Stimulated activated CD4-positive, alpha-beta T cell treated with anti-CD3 and anti-CD28 coated beads, Interleukin-4, amount 100 ng/mL, for 48 hours (primary cell): ENCODE measurements at places on chromosomes 2 and 18.

GRCh38 chr18:59477849-59478248, 118.8 kb upstream of the LMAN1 start:
- no peak for DNase-seq

DNA sequence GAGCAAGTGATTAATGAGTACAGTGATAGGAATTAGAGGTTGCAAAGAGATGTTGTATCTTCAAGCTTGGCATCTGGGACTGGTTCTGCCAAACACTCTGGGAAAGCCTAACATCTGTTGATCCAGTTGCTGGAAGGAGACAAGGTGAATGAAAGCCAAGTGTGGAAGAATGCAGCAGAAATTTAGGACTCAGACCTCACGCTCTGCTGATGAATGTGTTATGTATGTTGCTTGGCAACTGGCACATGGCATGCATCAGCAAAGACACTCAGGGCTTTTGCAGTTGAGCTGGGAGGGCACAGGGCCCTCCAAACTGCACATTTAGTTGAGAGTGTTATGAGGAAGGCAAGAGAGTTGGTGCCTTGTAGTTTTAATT, 105.5 kb downstream of the COLEC12 start:
- DNase-seq = no peak

GRCh38 chr2:207891086-207891844, 121.6 kb upstream of the FZD5 start:
- no peak for DNase-seq

DNA sequence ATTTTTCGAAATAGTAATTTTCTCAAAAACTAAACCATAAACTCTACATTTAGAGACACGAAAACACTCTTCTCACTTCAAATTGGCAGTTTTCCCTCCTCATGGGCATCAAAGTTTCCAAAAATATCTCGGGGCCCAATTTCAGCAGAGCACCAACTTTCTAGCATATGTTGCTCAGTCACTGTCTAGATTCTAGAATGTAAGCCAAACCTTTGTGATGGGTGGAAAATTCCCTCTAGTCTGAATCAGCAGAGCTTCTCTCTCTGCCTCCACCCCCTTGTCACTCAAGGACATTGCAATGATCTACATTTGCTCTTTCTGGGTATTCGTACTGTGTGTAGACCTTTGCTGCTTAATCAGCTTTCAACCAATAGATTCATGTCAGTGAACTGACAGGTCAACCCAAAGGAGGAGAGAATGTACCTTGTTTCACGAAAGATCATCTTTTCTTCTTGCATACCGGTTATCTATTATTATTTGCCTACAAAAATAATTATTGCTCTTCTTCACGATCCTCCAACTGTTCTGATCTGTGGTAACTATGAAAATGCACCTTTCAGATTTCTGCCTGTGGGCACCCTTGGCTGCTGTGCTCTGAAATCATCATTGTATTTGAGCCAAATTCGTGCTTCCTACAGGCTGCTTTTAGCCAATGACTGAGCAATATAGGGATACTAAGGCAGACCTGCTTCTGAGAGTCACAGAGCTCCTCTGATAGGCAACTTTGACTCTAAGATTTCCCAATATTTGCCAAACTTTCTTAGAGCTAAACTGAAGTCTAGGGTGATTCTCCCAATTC, 38.7 kb upstream of the GLS start:
- no peak for DNase-seq

- DNase-seq = no peak
These were observed 44.7 kb downstream of the PID1 start for GRCh38 chr2:229226382-229226781.

- DNase-seq = no peak
These were observed 275.7 kb downstream of the MYCN start for GRCh38 chr2:16215902-16216557.

- DNase-seq = no peak
These were observed 73.1 kb downstream of the SKA1 start for GRCh38 chr18:50447952-50448351.

DNA sequence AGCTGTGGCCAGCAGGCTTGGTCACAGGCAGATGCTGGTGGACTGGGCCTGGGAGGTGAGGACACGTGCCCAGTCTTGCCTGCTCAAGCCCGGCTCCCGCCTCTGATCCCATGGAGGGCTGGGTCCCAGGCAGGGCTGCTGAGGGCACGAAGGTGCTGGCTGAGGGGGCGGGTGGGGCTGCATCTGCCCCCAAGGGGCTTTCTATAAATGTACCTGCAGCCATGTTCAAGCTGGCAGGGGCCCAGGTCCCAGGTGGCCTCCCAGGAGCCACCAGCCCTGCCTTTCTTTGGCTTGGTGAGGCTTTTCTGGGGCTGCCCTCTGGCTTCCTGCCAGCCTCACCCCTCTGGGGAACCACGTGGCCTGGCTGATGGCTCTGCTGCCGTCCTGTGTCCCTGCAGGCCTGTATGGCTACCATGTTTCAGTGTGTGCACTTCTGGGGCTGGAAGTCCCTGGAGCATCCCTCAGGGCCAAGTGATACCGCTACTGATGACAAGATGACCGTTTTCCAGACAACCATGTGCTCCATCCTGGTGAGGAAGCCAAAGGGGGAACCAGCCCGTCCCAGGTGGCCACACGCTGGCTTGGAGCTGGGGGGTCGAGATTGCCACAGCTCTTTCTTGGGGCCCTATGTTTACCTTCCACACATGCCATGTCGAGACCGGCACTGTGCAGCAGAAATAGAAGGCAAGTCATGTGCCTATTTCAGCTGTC, 23.2 kb downstream of the HJURP start:
- DNase-seq = no peak

DNA sequence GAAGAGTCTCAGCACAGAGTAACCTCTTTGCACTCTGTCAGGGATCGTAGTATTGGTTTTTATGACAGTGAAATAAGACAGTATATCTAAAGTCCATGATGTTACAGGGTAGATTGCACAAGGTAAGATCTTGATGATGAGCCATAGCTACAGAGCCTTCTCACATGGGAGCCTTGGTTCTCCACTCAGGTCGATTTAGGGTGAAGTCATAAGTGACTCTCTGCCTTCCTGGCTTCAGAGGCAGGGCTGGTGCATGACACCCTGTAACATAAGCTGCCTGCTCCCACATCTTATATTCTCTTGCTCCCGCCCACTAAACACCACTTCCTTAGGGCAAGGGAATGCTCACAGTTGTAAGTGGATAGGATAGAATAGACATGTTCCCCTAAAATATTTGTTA, 13.3 kb downstream of the DAPL1 start:
- no peak for DNase-seq

- no peak for DNase-seq
These were observed 201.7 kb downstream of the MREG start for GRCh38 chr2:215811409-215812345.

GRCh38 chr2:159186462-159186861, 100.0 kb downstream of the WDSUB1 start:
- DNase-seq = no peak

DNA sequence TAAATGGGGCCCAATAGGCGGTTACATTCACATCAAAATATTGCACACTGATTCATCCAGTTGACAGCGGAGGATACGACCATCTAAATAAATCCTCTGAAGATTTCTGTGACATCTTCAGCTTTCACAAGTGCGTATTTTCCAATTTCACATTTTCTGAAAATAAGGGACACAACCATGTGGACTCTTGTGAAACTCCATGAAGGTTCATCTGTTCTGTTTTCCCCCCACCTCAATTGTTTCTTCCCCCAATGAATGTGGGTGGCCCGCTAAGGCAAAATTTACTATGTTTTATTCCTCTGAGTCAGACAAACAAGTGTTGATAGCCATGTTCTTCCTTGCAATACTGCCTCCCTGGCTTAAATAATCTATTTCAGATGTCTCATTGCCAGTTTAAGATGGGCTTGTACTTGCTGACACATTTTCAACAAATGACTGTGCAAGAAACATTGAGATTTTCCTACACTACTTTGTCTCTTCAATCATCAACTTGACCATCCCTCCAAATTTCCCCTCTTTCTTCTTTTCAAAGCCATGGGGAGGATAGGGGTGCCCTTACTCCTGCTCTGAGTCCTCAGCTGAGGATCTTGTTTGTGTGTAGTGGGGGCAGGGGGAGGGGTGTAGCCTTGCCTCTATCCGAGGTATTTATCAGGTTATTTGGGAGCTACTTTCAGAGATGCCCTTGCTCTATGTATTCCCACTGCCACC, 78.2 kb downstream of the BCL11A start:
- no peak for DNase-seq

DNA sequence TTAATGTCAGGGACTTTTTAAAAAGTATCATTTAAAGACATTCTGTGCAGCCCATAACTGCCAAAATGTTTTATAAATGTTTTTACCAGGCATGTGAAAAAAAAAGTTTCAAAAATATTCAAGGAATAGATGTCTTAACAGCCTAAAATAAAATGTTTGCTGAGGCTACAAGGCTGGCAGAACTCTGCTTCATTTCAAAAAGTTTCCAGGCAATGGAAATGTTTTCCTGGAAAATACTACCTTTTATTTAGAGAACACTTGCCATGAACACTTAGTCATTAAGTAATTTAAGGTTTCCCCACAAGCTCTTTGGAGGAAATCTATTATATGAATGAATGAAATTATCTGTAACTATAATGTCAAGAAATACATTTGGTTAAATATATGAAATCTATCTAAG, 68.8 kb downstream of the THADA start:
- DNase-seq = no peak

DNA sequence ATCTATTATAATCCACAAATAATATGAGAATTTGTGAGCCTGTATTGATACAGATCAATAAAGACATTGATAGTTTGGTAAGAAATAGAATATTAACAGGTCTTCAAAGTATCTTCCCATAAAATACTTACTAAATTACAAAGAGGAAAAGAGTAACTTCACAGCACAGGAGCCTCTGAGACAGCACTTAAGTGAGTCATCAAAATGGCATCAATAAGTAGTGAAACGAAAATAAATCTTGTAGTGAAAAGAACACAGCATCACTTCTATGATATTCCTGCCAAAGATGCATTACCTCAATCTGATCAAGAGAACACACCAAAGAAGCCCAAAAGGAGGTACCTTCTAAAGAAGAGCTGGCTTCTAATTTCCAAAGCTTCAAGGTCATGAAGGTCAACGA, 116.4 kb downstream of the CBLN2 start:
- no peak for DNase-seq

- no peak for DNase-seq
These were observed 32.2 kb upstream of the MAP3K20 start for GRCh38 chr2:173043476-173043875.

DNA sequence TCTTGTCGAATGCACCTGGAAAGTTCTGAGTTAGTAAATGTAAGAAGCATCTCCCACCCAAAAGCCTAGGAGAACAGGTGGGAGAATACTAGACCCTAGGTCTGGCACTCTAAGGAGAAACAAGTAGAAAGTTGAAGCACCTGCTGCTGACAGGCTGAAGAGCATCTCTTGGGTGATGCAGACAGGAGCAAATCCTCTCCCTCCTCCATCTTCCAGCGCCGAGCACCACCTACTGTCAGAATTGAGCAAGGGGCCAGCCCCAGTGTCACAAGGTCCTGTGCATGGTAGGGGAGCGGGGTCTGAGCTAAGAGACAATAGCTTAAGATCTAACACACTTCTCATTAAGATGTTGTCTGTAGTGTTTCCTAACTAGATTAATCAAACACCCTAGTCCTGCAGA, 52.9 kb downstream of the HK2 start:
- DNase-seq = no peak

- no peak for DNase-seq
These were observed 1073.4 kb upstream of the ZEB2 start for GRCh38 chr2:145593280-145593679.

DNA sequence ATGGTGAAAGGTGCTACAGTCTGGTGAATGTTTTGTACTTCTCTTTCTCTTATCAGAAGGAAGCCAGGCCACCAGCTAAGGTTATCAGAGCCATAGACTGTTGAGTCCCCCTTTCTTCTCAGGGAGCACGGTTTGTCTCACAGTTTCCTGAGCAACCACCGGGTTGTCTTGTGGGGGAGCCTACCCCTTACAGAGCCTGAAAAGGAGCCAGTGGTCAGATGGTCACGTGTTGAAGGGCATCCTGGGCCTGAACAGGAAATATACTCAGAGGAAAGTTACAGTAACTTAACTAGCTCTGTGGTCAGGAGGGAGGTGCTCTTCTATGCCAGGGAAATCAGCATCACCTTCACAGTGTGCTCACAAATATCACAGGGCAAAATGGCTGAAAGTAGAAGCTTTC, 11.6 kb downstream of the CD28 start:
- DNase-seq = no peak

GRCh38 chr18:71329114-71329513, 1040.3 kb downstream of the SOCS6 start:
- no peak for DNase-seq

GRCh38 chr2:147718831-147719230, 126.0 kb upstream of the ACVR2A start:
- DNase-seq = no peak

DNA sequence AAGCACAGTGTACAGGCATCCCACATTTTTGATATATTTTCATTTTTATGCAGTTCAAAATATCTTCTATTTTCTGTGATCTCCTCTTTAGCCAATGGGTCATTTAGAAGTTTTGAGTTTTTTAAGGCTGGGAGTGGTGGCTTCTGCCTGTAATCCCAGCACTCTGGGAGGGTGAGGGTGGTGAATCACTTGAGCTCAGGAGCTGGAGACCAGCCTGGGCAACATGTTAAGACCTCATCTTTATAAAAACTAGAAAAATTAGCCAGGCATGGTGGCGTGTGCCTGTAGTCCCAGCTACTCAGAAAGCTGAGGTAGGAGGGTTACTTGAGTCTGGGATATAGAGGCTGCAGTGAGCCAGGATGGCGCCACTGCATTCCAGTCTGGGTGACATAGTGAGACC, 17.8 kb downstream of the UBR3 start:
- no peak for DNase-seq

GRCh38 chr2:10890706-10891270, 20.9 kb upstream of the KCNF1 start:
- DNase-seq = no peak

DNA sequence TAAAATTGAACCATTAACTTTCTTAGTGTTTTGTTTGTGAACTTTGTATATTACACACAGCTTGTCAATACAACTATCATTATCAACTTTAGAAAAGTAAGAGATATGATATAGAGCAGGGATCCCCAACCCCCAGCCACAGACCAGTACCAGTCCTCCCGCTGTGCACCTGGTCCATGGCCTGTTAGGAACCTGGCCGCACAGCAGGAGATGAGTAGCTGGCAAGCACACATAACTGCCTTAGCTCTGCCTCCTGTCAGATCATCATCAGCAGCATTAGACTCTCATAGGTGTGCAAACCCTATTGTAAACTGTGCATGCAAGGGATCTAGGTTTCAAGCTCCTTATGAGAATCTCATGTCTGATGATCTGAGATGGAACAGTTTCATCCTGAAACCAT, 491.0 kb upstream of the NXPH2 start:
- DNase-seq = no peak

DNA sequence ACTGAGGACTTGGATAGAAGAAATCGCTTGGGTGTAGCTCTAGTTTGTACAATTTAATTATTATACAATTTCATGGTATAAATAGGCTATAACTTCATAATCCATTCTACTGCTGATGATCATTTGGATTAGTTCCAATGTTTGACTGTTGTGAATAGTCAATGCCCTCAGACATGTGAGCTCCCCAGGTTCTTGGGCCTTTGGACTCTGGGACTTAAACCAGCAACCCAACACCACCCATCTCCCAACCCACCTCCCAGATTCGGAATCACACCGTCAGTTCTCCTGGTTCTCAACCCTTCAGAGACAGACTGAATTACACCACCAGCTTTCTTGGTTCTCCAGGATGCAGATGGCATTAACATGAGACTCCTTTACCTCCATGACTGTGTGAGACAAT, 84.6 kb upstream of the DNMT3A start:
- no peak for DNase-seq
